ENCODE measurements at places on chromosomes 3 and 15.
A peak's percentile ranks its signal among the peaks of the same experiment; 100 is the strongest.

- no peak for DNase-seq
These were observed 504.2 kb upstream of the PROK2 start for GRCh38 chr3:72288955-72289691.

DNA sequence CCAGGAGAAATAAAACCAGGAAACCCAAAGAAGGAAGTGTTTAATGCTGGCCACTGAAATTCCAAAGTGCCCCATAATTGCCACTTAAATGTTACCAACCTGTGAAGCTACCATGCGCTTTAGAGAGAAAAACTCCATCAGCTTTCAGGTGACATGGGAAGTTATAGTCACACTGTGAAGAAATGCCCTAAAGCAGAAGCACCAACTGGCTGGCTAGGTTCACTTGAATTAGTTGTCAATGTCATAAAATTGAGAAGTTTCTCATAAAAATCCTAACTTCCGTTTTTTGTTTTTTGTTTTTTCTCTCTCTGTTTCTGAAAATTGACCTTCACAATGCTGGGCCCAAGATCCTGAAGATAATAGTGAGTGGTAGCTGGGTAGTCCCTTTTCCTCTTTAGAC, 167.9 kb upstream of the CTNNB1 start:
- no peak for DNase-seq

- no peak for DNase-seq
These were observed 26.1 kb upstream of the MANF start for GRCh38 chr3:51358981-51359380.

GRCh38 chr3:47384425-47384824, 3.6 kb downstream of the PTPN23 start:
- DNase-seq, result no peak

GRCh38 chr3:168034152-168034928, 61.4 kb downstream of the GOLIM4 start:
- peak; percentile 47 for DNase-seq
